ENCODE measurements at places on chromosomes 6 and 20.
A peak's percentile ranks its signal among the peaks of the same experiment; 100 is the strongest.

GRCh38 chr6:63303476-63303875, 16.3 kb downstream of the LGSN start:
- no peak for DNase-seq

DNA sequence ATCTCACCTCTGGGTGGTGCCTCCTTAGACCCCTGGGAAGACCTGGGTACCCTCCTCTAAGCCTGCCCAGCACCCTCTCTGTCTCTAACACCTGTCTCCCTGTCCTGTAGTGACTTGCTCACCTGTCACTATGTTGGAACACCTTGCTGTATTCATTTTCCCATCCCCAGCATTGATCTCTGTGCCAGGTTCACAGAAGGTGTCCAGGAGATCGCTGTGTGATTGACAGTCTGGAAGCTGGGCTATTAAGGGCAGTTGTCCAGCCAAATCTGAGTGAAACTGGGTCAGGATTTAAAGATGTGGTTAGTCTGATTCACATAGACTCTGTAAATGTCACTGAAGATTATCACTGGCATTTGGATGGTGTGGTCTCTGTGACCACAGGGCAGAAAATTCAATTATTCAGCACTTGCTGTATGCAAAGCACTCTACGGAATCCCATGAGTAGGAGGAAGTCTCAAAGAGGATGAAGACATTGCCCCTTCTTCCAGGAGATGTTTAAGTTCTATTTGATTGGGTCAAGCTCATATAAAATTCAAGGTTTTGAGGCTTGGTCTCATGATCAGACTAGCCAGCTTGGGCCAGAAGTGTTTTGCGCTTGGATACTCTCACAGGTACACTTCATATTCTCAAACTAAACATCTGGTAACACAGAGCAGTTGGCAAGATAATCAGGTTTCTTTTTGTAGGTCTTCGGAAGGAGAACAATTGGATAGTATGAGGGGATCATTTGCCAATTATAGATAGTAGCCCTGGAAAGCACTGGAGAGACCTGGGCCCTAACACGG, 57.8 kb upstream of the TAGAP start:
- DNase-seq: no peak

GRCh38 chr6:129766959-129767728, 57.2 kb upstream of the ARHGAP18 start:
- DNase-seq: peak; percentile 51

- no peak for DNase-seq
Measured at GRCh38 chr6:45816674-45817297, 198.9 kb downstream of the CLIC5 start.

- no peak for DNase-seq
Measured at GRCh38 chr6:17653198-17653882, 53.2 kb downstream of the FAM8A1 start.

DNA sequence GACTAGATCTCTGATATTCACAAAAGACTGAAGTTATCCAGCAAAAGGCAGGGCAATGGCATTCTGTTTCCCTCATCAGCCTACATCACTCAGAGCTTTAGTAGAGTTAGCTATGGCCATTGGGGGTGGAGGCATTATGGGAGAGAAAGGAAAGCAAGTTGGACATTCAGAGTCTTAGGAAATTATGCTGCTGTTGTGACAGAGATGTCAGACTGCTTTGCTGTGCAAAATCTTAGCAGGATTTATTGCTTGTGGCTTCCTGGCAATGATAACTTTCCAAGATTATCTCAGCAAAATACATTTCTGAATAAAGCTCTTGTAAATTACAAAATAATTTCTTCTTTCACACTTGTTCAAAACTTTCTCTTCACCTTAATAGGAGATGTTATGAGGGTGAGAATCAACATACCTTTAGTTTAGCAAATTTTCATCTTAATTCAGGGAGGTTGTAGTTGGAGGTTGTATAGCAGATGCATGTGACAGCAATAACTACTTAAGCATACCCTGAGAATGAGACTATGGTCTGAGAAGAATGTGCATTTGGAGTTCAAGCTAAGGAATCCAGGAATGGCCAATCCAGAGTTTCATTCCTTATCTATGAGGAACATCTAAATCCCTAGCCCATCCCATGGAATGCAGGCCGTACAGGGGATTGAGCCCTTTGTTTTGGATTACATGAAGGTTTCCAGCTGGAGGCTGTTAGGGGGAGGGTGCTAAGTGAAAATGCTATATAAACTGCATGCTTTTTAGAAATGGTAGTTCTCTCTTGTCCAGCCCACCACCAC, 179.8 kb downstream of the HAO1 start:
- no peak for DNase-seq

GRCh38 chr6:131363947-131364834, 208.8 kb upstream of the ARG1 start:
- no peak for DNase-seq

DNA sequence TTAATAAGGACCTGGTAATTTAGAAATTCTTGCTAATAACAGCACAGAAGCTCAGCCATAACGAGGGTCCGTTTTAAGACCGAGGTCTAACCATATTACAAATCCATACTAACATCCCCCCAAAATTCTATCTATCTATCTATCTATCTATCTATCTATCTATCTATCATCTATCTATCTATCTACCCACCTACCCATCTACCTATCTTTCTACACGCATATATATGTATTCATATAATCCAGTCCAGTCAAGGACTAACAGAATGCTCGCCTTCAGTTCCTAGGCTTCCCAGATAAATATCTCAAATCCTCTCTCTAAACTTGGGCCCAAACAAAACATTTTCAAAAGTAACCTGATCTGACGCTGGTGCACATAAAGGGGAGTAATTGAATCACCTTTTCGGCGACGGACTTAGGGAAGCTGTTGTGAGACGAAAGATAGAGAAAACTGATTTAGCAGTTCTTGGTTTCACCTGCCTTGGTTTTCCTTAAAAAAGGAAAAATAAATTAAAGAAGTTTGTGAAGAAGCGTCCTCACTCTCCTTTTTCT, 14.5 kb downstream of the HMGN4 start:
- no peak for DNase-seq

All from head of caudate nucleus (tissue), 42 donors.